ENCODE measurements at places on chromosomes 4 and X.

- no peak for DNase-seq
These were observed 76.8 kb downstream of the CRMP1 start for GRCh38 chr4:5816101-5816500.

DNA sequence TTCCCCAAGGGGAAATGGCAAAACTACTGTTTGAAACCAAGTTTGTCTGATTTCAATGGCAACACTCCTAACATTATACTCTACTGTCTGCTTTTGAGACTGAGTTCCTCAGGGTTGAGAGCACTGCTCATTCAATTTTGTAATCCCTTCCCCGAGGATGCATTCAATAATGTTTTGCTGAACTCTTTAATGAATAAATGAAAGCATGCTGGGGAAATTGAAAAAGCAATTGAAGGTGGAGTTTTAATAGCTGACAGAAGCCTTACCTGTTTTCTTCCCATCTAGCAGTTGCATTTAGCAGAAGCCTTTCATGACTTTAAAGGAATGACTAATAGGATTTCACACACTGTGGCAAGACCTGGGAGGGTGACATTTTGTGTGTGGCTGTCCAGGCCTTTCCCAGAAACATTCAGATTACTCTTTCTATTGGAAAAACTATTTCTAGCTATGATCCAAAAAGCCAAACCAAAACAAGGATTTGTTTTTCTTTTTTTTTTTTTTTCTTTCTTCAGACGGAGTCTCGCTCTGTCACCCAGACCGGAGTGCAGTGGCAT lies 45.1 kb downstream of the DTHD1 start:
- no peak for DNase-seq

DNA sequence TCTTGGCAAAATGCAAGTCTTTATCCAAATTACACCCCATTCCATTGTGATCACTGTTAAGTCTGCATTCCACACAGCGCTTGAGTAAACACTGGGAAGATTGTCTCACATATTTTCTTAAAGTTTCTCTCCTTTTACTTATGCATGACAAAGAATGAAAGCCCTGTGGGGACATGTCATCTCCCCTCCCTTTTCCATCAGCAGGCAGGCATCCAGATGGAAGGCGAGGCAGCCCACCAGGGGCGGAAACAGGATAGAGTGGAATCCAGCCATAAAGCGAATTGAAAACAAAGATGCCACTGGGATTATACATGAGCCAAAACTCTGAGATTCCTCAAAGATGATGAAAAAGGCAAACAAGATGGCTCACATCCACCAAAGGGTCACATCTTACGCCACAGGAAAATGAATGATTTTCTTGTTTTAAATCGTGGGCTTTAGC lies 78.2 kb downstream of the AFAP1 start:
- no peak for DNase-seq

- DNase-seq = no peak
These were observed 103.3 kb upstream of the RBPJ start for GRCh38 chr4:26217481-26217880.

DNA sequence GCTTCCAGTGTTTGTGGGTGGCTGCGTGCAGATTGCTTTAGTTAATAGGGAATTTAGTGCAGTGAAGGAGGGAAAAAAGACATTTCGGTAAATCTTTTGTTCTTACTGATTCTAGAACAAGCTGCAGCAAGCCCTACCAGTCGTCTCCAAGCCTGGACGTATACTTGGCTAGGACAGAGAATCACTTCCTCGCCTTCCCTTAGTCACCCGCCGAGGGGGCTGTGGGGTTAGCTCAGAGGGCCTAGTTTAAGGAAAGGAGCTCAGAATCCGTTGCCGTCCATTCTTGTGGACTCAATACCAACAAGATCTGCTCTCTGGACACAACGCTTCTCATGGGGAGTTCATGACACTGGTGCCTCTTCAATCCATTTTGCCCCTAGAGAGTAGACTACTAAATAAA lies 36.3 kb upstream of the FAT1 start:
- DNase-seq = no peak

- no peak for DNase-seq
These were observed 28.5 kb upstream of the FRG1 start for GRCh38 chr4:189912170-189912569.

GRCh38 chr4:130722361-130722760 lies 1626.4 kb downstream of the C4orf33 start:
- DNase-seq = no peak

DNA sequence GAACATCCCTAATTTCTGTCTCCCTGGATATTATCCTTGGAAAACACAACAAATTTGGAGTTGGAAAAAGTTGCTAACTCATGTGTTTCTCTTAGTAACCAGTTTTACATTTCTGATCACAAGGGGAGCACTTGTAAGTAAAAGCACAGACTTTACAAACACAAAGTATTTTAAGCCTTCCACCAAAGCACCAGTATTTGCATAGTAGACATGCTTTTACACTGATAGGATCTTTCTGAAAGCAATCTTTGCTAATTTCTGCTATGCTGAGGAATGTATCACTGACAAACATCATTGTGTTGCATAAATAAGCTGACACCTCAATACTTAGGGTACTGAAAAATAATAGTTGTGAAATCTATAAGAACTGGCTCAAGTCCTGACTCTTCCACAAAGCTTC lies 100.6 kb downstream of the MID1 start:
- no peak for DNase-seq

- DNase-seq = no peak
These were observed 40.8 kb downstream of the FGFRL1 start for GRCh38 chr4:1052231-1052671.

- DNase-seq = no peak
These were observed 9.2 kb upstream of the GPC3 start for GRCh38 chrX:133994576-133994975.

DNA sequence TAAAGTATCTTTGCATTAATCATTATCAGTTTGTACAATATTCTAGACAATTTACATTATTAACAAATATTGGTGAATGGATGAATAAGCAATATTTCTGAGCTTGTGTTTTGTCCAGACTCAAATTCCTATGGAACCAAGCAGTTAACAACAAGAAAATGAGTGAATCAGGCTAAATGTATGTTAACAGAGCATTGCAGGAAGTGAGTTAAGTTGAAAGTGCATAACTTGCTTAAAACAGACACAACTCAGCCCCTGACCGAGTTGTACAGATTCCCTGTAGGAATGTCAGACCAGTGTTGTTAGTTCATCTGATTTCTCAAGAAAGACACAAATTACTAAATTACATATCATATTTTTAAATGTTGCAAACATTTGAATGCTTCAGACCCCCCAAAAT lies 23.7 kb upstream of the CSN1S1 start:
- no peak for DNase-seq

- DNase-seq = no peak
These were observed 35.1 kb upstream of the TBL1X start for GRCh38 chrX:9429767-9430166.

GRCh38 chr4:184596617-184597185 lies 52.5 kb downstream of the CASP3 start:
- DNase-seq = no peak

- DNase-seq = no peak
These were observed 32.2 kb downstream of the DHRSX start for GRCh38 chrX:2468261-2469195.

GRCh38 chr4:41160856-41161255 lies 53.5 kb downstream of the APBB2 start:
- DNase-seq = no peak

DNA sequence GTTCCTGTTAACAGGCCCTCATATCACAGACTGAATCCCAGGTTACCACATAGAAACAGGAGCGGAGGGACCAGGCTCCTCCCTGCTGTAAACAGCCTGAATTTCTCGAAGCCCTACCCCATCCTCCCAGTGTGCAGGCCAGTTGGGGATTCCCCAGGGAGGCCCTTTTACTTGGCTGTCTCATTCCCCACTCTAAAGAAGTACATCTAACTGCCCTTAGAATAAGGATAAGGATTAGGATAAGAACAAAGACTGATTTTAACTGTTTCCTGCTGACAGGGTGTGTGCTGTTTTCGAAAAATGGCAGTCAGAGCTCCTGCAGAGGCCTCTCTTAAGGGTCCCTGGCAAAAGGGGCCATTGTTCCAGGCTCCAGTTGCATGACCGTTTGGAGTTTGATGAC lies 133.7 kb downstream of the PAPSS1 start:
- no peak for DNase-seq

GRCh38 chr4:53697016-53697685 lies 105.9 kb upstream of the LNX1 start:
- DNase-seq = no peak

DNA sequence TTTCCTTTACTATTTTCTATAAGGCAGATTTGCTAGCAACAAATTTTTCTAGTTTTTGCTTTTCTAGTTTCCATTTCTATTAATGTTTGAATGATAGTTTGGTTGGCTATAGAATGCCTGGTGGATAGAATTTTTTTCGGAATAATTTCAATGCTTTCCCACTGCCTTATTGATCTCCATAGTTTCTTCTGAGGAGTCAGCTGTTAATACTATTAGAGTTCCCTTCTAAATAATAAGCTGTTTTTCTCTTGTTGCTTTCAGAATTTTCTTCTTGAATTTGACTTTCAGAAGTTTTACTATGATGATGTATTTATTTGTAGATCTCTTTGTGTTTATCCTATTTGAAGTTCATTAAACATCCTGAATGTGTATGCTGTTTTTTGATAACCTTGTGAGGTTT lies 91.8 kb downstream of the VSIG4 start:
- no peak for DNase-seq

DNA sequence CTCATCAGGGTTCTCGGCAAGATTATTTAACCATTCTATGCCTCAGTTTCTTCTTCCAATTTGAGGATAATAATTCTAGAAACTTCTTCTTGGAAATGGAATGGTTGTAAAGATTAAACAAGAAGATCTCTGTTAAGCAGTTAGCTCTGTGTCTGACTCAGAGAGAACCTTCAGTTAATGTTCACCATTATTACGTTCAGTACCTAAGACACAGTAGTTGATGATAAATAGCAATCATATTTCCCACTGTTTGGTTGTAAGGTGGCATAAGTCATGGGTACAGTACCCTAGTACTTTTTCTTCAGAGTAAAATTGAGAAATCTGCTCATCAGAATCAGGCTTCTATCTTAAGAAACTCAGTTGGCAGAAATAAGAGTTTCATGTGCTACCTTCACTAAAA lies 366.5 kb upstream of the BOD1L1 start:
- no peak for DNase-seq

- DNase-seq = no peak
These were observed 109.4 kb upstream of the CBLL2 start for GRCh38 chrX:22163326-22163725.

- DNase-seq = no peak
These were observed 102.4 kb downstream of the CPE start for GRCh38 chr4:165481053-165481835.

GRCh38 chr4:177461606-177462005 lies 19.4 kb upstream of the AGA start:
- DNase-seq = no peak

- peak; percentile 74 for DNase-seq
These were observed 127.6 kb upstream of the RBPJ start for GRCh38 chr4:26192899-26193869.

- DNase-seq = no peak
These were observed 47.9 kb downstream of the TECRL start for GRCh38 chr4:64361399-64361740.

GRCh38 chr4:85779165-85779564 lies 304.2 kb downstream of the ARHGAP24 start:
- no peak for DNase-seq

DNA sequence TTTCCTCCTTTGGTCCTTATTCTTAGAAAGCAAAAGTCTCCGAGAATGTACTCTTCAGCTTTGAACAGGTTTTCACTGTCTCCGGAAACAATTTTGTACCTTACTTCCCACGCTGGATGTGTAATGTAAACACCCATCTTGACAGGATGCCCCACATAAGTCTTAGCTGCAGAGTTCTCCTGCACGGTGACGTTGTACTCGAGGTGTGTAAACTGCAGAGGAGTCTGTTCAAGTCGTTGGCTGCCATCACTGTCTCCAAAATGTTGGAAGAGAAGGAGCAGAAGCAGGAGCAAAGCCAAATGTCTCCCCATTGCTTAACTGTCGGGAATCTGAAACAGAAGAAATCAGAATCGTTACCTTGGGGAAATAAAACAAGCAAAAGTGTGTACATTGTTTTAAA lies 14.1 kb downstream of the FAT1 start:
- no peak for DNase-seq

- no peak for DNase-seq
These were observed 68.8 kb downstream of the SEC24D start for GRCh38 chr4:118767109-118767508.

GRCh38 chr4:144648042-144648441 lies 2.1 kb downstream of the HHIP start:
- DNase-seq = no peak

GRCh38 chrX:110046001-110046400 lies 43.1 kb downstream of the TMEM164 start:
- DNase-seq = no peak

- no peak for DNase-seq
These were observed 292.7 kb downstream of the BCOR start for GRCh38 chrX:39805022-39805421.

- DNase-seq = no peak
These were observed 318.4 kb upstream of the CLNK start for GRCh38 chr4:11002961-11003360.

DNA sequence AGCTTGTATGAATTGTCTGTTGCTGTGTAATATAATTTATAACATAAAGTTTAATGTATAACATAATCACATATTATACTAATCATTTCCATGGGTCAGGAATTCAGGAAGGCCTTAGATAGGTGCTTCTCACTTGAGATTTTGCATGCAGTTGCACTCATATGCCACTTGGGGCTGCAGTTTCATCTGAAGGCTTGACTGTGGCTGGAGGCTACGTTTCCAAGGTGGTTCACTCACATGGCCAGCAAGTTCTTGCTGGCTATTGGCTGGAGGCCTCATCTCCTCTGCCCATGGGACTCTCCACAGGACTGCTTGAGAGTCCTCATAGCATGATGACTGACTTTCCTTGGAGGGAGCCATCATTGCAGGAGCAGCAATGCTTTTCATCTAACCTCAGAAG lies 53.4 kb upstream of the STX18 start:
- DNase-seq = no peak

GRCh38 chr4:44535981-44536380 lies 87.4 kb upstream of the KCTD8 start:
- DNase-seq = no peak

- no peak for DNase-seq
These were observed 65.4 kb downstream of the NKX6-1 start for GRCh38 chr4:84433633-84434222.

GRCh38 chrX:47638816-47639215 lies 9.1 kb upstream of the CFP start:
- no peak for DNase-seq

All from activated CD4-positive, alpha-beta T cell treated with anti-CD3 and anti-CD28 coated beads, Interleukin-2, Interleukin-6, amounts not matched to agents 100 ng/mL and 50 ng/mL, durations not matched to agents 16 hours and 8 hours (primary cell).